ENCODE measurements at places on chromosomes 1 and 21.

GRCh38 chr1:58769809-58770320, 14.0 kb downstream of the JUN start:
- DNase-seq = no peak

DNA sequence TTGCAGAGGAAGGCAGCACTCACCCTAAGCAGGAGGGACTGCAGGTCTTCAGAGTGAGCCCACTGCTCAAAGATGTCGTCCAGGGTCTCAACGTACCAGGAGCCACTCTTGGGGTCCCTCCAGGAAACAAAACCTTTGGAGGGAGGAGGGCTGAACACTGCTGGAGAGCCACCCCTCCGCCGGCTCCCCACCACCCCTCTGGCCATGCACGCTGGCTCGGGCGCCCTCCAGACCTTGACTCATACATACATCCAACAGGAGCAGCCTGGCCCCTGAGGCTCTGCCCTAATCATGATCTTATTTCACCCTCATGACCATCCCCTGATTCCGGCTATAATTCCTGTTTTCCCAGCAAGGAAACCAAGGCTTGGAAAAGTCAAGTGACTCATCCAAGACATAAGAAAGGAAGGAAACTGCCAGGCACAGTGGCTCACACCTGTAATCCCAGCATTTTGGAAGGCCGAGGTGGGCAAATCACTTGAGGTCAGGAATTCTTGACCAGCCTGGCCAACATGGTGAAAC, 18.0 kb downstream of the CELA2B start:
- DNase-seq = no peak

GRCh38 chr1:33099290-33100118, 18.6 kb downstream of the AZIN2 start:
- DNase-seq = no peak

DNA sequence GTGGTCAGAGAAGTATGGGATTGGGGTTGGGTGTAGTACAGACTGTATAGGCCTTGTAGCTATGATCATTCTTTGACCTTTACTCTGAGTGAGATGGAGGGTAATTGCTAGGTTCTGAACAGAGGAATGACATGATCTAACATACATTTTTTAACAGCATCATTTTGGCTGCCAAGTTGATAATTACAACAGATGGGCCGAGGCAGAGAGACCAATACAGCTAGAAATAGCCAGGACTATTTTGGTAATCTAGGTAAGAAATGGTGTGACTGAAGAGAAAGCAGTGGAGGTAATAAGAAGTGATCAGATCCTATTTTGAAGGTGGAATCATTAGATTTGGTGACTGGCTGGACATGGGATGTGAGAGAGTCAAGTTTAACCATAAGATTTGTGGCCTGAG, 43.5 kb downstream of the RPAP2 start:
- DNase-seq = no peak

DNA sequence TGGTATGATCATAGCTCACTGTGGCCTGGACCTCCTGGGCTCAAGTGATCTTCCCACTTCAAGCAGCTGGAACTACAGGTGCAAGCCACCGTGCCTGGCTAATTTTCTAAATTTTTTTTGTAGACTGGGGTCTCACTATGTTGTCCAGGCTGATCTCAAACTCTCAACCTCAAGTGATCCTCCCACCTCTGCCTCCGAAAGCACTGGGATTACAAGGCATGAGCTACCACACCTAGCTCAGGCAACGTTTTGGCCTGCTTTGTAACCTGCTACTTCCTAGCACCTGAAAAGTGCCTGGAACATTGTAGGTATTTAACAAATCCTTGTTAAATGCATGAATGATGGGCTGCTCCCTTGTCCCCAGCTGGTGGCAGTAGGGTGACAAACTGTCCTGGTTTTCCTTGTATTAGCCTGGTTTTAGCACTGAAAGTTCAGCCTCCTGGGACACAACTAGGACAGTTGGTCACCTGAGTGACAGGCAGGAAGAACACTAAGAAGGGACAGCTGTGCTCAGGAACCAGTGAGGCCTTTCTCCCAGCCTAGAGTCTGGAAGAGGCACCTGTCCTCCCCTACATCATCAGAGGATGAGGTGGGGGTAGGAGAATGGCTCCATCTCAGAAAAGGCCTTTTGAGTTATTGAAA, 88.5 kb upstream of the CD34 start:
- DNase-seq = no peak

DNA sequence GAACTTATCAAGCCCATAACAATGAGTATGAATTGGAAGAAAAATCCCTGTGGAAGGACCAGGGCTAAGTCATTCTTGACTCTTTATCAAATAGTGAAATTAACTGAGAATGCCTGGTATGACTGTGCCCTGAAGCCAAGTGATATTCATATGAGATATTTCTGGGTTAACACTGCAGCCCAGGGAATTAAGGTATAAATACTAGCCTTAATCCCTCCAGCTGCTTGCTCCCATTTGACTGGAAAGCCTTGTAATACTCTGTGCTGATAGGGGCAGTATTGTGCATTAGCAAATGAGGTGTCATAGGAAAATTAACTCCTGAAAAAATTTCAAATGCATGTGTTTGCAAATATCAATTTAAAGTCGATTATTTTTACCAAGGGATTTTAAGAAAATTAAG, 568.8 kb downstream of the LMO4 start:
- DNase-seq = no peak

DNA sequence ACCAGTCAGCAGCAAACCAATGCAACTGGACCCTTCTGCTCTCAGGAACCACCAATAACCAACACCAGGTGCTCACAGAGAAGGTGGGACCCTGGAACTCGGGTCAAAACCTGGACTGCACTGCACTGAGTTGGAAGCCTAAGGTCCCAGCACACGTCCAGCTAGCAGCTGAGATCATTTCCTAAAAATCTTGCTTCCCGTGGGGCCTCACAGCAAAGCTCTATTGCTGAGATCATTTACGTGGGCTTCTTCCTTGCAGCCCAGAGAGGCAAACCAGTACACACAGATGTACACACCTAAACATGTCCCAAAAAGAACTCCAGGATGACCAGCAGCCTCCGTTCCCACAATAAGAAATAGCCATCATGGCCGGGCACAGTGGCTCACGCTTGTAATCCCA, 22.8 kb upstream of the STMN1 start:
- DNase-seq = no peak

- DNase-seq = peak; percentile 53
Measured at GRCh38 chr1:241225741-241226140, 131.3 kb downstream of the RGS7 start.

GRCh38 chr1:172442843-172443565, 865 bp downstream of the PIGC start:
- DNase-seq = no peak

DNA sequence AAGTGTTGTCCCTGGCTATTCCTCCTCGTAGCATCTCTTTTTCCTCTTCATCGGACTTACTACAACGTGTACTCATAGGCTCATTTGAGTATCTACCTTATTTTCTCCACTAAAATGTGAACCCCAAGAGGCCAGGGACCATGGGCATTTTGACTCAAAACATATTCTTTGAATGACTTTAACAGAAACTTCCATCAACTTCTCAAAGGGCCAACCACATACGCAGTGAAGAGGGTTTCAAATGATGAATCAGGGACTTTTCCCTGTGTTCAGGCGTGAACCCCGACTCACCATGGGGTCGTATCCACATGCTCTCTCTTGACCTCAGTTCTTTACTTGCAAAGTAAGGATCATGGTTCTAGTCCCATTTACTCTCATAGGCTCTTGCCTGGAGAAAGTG, 20.2 kb upstream of the GPR137B start:
- no peak for DNase-seq

DNA sequence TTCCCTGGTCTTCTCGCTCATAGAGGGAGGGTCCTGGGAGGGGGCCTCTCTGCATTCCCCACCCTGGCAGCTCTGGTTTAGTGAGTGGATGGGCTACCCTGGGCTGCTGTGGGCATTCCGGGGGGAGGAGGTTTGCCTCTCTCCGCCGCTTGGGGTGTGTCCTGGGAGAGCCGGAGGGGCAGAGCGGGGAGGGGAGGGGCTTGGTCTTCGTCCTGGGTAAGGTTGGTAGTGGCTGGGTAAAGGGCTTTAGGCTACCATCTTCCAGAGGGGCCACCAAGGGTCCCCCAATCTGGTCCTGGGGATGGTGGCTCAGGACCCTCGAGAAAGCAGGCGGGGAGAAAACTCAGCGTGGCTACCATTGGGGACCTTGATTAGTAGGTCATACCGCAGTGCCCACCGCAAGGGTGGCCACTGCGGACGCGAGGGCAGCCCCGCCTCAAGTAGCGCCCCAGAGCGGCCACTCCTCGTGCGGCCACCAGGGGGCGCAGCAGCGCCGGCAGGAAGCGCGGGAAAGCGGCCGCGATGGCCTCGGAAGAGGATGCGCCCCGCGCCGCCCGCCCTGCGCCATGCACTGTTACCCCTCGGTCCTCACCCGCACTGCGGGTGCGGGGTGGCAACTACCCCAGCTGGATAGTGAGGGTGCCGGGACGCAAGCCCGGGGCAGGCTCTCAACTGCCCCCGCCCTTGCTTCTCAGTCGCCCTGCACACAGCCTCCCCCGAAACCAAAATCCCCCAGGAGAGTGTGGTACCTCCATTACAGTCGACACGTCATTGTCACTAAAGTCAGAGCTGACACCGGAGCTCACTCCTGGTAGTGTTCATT, 44.1 kb upstream of the SLC25A33 start:
- DNase-seq = peak; percentile 59

DNA sequence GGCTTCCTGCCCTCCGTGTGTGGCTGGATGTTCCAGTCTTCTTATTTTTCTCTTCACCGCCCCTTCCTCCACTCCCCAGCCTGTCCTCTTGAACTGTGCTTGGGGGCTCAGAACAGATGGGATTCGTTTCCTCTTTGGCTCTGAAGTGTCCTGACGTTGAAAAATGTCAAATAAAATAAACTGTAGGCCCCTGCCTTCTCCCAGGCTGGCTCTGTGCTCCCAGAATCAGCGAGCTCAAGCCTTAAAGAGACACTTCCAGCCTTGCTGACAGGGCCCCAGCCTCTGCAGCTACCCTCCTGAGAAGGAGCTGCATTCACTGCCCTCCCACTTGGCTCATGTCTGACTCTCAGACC, 104.2 kb upstream of the IPO9 start:
- no peak for DNase-seq

GRCh38 chr1:206816390-206817287, 44.3 kb upstream of the IL10 start:
- no peak for DNase-seq

GRCh38 chr1:170239445-170239844, 93.7 kb downstream of the NTMT2 start:
- no peak for DNase-seq

DNA sequence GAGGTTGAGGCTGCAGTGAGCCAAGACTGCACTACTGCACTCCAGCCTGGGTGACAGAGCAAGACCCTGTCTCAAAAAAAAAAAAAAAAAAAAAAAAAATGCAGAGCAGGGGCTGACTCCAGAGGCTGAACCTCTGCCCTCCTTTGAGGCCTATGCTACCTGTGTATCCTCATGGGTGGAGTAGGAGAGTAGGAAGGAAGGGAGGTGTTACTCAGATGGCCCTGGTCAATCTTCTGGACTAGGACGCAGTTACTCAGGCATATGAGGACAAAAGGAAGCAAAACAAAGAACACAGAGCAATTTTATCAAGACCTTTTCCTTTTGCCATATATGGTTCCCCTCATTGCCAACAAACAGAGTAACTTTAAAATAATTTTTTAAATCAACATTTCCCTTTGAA, 35.2 kb downstream of the TGFBR3 start:
- DNase-seq = no peak

GRCh38 chr1:12387641-12388040, 157.8 kb downstream of the VPS13D start:
- DNase-seq = peak; percentile 4

DNA sequence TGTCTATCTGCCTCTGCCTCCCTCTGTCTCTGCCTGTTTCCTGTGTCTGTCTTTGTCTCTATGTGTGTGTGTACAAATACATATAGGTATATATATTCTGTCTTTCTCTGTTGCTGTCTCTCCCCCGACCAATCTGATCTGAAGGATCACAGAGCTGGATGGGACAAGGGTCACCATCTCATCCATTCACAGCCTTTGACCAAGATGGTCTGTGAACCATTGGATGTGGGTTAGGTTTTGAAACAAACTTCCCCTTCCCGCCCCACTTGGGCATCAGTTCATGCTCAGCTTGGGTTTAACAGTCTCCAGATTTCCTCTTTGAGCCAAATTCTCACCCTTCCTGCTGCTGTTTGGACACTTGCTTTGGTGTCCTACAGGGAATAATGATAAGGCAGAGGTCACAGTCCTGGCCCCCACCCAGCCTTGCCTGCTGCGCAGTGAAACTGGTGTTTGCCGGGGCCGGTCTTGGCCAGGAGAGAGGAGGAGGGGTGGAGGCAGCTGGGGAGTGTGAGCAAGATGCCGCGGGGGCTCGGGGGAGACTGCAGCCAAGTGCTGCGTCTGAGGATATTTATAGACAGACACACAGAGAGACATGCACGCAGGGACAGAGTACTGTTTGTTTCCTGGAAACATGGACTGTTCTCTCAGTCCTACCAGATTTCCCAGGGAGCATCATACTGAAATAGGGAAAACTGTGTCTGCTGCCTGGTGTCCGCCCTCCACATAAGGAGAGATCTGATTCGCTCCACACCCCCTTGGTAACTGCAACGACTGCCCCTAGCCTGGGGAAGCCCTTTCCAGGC, 27.0 kb upstream of the BTG2 start:
- peak; percentile 75 for DNase-seq

- DNase-seq = no peak
Measured at GRCh38 chr1:11984121-11984520, 3.9 kb downstream of the MFN2 start.

- DNase-seq = peak; percentile 2
Measured at GRCh38 chr1:55860798-55861519, 645.8 kb upstream of the USP24 start.

GRCh38 chr1:18264450-18265039, 156.9 kb downstream of the IGSF21 start:
- no peak for DNase-seq

DNA sequence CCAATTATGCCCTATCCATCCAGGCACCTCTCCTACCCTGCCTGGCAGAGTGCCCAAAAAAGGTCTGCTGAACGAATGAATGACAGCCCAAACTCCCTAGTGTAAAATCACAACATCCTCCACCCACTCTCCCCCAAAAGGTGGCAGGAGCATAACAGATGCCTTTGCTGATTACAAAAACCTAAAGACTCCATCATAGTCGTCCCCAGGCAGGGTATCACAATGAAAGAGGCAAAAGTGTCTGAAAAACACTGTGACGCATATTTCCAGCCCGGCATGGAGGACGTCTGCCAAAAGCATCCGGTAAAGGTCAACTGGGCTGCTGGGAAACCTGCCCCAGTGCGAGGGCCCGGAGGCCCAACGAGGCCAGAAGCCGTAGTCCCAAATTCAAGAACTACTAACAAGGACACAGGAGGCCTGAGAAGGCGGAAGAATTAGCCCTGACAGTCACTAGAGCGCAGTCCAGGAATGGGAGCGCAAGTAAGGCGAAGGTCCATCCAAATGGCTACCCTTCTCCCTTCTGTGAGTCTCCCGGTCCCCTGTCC, 576 bp downstream of the SMIM12 start:
- no peak for DNase-seq

DNA sequence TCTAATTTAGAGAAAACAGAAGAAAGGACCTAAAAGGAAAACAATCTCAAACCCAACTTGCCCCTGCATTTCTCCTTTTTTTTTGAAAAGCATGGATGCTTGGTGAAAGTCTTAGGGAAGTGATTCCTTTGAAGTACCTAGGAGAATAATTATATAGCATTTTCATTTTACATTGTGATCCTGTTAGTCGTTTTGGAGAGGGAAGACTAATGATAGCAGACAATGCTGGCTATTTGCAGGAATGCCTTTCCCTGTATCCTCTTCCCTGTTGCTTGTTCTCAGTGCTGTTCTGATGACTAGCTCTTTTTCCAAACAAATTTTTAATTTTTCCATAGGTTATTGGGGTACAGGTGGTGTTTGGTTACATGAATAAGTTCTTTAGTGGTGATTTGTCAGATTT, 53.9 kb downstream of the LAMC1 start:
- no peak for DNase-seq
